Muscle of leg (tissue), 16 donors: ENCODE measurements at places on chromosomes 2 and 18.

DNA sequence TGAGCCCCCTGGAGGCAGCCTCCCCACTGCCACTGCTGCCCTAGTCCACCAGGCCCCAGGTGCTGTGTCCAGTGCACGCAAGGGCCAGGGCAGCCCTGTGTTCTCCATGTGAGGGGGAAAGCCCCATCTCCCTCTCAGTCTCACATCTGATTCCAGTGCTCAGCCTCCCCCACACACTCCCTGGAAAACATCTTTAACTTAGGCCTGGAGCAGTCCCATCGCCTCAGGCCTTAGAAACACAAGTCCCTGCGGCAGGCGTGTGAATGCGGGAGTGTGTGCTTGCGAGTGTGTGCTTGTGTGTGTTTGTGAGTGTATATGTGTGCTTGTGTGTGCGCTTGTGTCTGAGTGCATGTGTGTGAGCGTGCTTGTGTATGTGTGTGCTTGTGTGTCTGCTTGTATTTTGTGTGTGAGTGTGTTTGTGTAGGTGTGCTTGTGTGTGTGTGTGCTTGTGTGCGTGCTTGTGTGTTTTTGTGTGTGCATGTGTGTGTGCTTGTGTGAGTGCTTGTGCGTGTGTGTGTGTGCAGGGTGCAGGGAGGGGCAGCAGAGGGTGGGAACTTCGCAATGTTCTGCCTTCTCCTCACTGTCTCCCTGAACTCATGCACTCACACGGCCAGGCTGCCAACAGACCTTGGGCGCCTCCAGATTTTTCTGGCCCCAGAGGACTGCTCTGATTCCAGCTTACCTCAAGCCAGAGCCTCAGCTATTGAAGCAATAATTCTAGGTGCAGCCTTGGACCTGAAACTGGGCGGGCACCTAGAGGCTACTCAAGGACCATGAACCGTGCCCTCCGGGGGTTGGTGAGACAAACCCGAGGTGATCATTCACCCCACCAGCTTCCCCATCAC is 139.6 kb downstream of the CABLES1 start:
- DNase-seq = no peak

- no peak for DNase-seq
Observed at GRCh38 chr2:184006998-184007397, 591.3 kb upstream of the ZNF804A start.

DNA sequence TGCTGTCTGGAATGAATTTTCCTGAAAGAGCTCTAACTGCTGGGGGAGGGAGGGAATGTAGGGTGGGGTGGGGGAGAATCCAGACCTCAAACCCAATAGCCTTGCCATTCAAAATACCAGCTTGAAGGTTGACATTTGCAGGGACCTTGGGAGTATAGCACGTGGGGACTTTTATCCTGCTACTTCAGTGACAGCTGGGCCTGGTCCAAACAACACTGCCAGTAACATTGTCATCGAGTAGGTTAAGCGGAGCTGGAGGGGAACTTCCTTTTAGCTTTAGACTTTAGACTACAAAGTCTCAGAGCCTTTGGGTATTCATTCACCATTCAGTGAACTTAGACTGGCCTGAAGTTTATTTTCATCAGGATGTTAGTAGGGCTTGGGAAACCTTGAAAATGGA is 248.7 kb downstream of the MEIS1 start:
- no peak for DNase-seq

DNA sequence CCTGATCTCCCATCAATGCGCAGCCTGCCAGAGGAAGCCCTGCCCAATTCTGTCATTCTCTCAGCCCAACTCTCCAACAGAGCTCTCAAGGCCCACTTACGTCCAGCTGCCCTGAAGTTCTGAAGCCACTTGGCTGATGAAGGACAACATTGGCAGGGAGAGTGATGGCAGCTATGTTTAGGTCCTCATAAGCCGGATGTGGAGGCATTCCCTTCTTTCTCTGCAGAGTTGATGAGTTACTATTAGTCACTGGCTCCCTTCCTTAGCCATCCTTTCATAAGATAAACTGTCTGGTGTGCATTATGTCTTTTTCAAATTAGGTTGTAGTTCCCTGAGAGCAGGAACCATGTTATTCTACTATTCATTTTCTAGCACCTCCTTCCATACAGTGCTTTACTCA is 22.5 kb upstream of the TACR1 start:
- no peak for DNase-seq

- peak; percentile 65 for DNase-seq
Observed at GRCh38 chr2:175647058-175647457, 355.0 kb downstream of the LNPK start.

DNA sequence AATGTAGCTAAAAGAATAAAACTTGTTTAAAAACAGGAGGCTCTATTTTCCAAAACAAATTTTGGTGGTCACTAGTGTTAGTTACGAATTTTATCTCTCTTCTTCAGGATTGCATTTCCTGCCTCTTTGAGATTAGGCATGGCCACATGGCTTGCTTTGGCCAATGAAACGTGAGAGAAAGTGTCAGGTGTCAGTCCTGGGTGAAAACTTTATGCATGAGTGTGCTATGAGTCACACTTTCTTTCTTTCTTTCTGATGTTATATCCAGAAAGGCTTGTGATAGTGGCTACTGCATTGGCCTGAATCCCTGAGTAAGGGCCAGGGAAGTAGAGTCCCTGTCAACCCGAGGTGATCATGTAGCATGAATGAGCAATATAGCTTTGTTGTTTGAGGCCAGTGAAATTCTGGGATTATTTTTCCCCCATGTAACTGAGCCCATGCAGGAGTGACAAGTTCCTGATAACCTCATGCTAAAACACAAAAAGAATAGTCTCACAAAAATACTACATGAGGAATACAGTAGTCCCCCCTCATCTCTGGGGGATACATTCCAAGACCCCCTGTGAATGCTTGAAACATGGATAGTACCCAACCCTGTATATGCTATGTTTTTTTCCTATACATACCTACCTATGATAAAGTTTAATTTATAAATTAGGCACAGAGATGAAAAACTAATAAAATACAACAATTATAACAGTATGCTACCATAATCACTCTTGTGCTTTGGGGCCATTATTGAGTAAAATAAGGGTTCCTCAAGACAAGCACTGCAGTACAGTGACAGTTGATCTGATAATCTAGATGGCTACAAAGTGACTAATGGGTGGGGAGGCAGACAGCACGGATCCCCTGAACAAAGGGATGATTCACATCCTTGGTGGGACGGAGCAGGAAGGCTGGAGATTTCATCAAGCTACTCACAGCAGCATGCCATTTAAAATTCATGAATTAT is 109.5 kb downstream of the CDC42EP3 start:
- DNase-seq = no peak

- DNase-seq = no peak
Observed at GRCh38 chr2:25184254-25184653, 15.9 kb upstream of the POMC start.

DNA sequence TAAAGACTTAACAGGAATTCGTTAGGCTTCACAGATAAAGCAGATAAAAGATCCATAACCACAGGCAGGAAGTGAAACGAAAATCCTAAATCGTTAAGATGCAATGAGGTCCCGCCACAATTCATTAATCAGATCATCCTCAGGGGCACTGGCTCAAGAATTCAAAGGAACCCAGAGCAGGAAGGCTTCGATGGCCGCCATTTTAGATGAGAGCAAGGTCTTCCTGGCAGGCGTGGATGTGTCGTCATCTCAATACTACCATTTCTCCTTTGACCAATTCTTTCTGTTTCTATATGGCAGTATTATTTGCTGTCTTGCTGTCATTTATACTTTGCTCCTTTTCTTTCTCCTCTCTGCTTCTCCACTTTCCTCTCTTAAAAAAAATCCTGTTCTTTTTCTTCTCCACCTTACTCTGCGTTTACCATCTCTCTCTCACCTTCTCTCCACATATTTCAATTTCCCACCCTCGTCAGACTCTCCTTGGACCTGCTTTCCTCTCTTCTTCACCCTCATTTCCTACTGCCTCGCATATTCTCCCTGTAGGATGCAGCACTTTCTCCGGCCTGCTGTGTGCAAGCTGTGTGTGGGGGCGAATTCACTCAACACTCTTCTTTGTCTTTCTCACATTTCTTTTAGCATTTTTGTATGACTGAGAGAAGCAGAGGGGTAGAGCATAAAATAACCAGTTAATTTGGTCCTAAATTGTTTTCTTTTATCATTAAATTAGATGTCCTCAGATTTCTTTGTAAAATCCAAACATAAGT is 35.1 kb upstream of the LHCGR start:
- DNase-seq = no peak

DNA sequence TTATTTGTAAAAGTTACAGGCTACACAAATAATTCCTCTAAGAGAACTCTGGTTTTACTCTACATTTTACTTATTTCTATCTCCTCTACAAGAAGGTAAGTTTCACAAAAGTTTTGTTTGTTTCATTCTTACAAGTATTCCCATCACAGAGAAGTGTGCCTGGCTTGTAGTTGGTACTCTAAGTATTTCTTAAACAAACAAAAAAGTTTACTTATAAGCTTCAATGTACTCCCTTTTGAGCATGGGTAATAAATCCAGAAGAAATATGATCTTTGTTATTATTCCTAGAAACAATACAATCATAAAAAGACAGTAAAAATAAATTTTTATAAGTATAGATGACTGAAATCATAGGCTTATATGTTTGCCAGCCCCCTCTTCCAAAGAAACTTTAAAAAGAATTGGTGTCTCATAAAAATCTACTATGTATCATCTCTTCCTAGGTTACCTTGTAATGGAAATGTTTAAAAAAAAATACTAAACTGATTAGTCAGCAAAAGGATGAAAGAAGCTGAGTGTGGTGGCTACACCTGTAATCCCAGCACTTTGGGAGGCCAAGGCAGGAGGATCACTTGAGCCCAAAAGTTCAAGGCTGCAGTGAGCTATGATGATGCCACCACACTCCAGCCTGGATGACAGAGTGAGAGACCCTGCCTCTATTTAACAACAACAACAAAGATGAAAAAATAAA is 54.7 kb downstream of the ATL2 start:
- DNase-seq = no peak

DNA sequence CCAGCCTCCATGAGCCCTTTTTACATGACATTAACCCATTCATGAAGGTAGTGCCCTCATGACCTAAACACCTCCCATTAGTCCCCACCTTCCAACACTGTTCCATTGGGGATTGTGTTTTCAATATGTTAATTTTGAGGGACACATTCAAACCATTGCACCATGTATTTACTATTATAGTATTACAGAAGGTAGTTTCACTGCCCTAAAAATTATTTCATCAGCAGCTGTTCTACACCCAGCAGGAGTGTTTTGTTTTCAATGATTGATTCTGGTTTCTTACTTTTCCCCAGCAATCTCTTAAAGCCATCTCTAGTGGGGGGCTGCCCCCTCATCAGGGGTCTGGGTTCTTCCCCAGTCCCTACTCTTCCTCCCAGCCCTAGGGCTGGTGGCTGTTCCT is 71.9 kb downstream of the CERS6 start:
- DNase-seq = no peak

GRCh38 chr2:217510771-217511291 is 492.0 kb downstream of the TNS1 start:
- peak; percentile 93 for DNase-seq

DNA sequence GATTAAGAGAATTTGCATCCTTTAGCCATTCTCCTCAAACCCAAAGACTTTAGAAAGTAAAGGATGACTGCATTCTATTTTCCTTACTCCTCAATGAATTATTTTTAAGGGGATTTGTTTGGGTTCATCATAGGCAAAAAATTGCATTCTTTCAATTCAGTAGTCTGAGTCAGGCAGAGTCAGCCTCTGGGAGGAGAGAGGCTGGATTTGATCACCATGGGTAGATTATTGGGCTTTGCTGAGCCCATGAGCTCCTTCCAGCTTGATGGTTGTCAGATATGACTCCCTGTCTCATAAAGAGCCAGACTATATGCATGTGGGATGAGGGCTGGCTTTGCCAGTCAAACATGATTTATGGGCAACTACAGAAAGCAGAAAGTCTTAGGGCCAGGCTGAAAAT is 101.2 kb downstream of the KCNS3 start:
- DNase-seq = no peak

DNA sequence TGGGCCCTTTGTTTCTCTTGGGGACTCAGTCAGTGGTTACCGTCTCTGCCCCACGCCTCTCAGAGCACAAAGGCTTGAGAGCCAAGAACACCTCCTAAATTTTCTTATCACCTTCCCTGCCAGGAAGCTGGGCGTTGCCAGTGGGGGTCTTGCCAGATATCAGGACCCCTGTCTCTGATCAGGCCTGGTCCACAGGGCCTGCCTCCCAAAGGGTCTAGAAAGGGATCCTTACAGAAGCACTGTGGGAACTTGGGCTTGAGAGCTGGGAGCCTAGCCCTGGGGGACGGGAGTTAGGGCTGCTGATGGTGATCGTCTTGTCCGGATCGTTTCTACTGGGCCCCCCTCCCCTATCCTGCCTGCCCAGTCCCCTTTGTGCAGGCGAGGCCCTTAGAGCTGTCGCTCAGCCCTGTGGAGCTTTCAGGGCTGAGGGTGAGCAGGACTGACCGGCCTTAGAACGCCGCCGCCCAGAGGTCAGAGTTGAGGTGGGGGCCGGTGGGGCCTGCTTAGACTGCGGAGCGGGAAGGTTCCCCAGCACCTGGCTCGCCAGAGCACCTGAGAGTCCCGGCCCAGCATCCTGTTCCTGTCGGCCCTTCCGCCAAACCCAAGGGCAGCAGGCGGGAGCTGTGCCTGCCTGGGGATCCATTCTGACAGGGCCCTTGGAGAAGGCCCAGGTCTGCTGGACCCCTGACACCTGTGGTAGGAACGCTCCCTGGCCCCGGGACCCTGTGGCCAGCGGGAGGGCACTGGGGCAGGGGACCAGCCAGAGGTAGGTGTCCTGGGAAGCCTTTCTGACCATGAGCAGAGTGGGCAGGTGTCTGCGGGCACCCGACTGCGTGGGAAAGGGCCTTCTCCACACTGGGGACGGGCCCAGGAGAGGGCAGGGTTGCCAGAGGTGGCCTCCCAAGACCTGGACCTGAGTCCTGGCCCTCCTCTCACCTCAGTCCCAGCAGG is 956 bp downstream of the ESPNL start:
- DNase-seq = no peak

DNA sequence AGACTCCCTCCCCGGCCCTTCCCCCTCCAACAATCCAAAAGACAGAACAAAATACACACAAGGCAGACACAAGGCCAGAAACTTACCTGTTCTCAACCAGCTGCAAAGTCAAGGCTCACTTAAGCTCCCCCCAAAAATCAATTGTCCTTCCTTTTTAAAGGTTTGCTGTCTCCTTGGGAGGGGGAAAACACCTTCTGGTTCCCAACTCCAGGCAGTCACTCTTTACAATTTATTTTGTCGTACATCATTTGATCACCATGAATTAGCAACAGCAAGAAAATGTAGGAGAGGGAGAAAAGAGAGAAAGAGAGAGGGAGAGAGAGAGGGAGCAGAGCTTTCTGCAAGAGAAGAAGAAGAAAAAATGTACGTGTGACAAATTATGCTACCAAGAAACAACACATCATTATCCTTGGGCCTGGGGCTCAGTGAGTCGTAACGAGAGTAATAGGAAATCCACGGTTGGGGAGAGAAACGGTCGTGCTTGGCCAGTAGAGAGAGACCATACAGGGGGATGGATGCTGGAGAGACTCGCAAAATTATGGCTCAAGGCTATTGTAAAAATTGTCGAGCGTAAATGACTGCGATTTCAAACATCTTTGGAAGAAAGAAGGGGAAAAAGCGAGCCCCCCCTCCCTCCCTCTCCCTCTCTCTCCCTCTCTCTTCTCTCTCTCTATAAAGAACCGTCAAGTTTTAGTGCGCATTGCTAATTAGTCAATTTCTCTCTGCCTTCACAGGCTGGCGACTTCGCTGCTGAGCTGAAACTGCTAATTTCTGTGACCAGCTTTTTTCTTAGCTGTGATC is at the start of gene KLHL14:
KLHL14 (minus strand) TSS at position 443 of the 801 bp plus-strand sequence. CDS start 2,432 bp downstream, outside the sequence.
- DNase-seq = no peak

- no peak for DNase-seq
Observed at GRCh38 chr2:128310094-128310716, 8.5 kb downstream of the HS6ST1 start.

GRCh38 chr2:207167099-207167923 is 1.6 kb upstream of the KLF7 start:
- DNase-seq = peak; percentile 80

- DNase-seq = peak; percentile 22
Observed at GRCh38 chr2:230130668-230131364, 62.1 kb upstream of the SLC16A14 start.
